ENCODE measurements at places on chromosomes 5 and 9.

DNA sequence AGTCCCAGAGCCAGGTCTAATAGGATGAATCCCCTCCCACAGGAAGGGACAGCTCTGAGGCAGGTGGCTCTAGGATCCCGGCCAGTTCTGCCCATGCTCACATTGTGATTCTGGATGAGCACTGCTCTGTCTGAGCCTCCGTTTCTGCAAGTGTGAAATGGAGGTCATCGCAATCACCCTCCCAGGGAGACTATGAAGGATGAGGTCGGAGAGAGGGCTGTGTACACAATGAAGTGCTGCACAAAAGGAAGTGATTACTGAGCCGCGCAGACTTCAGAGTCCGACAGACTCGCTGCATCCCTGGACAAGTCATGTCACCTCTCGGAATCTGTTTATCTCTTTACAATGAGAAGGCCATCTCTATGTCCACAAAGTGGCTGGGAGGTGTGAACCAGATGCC, 21.7 kb downstream of the LHX6 start:
- DNase-seq = no peak

GRCh38 chr5:151040211-151040747, 19.9 kb downstream of the GPX3 start:
- no peak for DNase-seq

DNA sequence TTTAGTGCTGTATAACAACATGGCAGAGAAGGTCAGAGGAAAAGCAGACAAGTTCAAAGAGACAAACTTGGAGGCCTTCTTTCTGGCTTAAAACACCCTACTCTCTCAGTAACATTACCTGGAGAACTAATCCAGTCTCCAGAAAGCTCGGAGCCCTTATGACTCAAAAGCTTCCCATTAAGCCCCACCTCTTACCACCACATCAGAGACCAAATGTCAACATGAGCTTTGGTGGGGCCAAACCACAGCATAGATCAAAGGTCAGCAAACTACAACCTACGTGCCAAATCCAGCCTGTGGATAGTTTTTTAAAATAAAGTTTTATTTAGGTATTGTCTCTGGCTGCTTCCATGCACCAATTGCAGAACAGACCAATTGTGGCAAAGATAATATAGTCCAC, 589.9 kb downstream of the DNAH5 start:
- DNase-seq = no peak

DNA sequence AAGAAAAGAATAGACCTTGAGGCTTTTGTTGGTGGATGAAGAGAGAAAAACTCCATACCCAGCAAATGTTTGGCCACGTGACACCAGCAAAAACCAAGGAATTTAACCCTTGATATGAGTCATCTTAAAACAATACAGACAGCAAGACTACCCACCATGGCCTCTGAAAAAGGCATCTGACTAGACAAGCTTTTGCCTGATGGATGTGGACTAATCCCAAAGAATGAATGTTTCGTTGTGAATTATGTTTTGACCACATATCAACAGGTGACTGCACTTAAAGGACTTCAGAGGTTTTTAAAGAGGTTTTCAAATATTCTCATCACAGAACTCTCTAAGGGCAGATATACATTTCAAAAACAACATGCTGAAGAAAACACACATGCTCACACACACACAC, 33.0 kb upstream of the SLC1A3 start:
- DNase-seq = no peak

- DNase-seq = peak; percentile 63
Observed at GRCh38 chr9:133184971-133185370, 21.3 kb upstream of the GBGT1 start.

DNA sequence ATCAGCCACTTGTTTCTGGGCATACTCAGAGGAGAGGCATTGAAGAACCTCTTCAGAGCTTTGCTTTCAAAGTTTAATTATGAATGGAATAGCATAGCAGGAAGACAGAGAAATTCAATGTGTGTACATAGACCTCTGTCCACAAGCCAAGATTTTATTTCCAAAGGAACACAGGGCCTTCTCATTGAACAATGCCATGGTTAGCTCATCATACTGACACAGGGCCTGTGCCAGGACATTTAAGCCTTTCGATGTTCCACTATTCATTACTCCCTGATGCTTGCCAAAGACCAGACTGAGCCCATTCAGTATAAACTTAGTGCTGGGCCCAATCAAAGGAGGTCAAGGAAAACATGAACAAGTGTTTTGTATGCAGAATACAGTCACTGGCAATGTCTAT, 280.8 kb downstream of the FBXL17 start:
- DNase-seq = no peak

- no peak for DNase-seq
Observed at GRCh38 chr9:114742947-114743346, 61.0 kb upstream of the TEX48 start.

DNA sequence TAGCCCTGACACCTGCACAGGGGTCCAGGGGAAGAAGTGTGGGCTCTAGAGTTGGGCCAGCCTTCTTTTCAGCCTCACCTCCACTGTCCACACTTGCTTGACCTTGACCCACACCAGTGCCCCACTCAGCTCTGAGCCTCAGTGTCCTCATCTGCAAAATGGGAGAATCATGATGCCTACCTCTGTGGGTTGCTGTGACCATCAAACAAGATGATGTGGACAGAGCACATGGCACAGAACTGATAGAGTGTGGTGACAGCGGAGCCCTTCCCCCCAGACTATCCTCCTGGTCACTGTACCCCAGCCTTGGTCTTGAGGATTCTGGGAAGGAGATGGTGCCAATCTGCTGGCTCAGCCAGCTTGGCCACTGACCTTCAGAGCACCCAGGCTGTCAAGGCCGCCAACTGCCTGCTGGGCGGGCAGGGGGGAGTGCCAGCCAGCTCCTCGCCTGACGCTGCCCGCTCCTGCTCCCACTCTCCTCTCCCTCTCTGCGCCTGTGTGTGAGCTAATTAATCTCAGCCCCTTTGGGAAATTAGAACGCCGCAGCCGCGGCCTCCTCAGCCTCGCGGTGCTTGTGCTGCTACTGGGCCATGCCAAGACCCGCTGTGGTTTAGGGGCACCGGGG, 16.7 kb downstream of the CXXC5 start:
- no peak for DNase-seq

GRCh38 chr9:136655536-136656182, 7.1 kb upstream of the EGFL7 start:
- DNase-seq = no peak

DNA sequence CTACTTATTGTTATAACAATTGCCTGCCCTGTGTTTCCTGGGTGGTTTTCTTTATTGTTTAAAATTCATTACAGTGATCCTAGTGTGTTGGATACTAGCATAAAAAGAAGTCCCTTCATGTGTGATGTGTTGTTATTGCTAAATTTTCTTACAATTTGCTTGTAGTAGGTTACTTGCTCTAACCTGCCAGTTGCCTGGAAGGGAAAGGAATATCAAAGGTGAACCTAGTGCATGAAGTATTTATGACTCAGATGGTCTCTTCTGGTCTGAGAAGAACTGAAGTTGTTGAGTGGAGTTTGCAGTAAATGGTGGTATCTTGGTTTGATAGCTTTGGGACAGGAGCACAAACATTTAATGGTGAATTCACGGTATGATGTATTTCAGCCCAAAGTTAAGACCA, 58.0 kb downstream of the SH3GL2 start:
- no peak for DNase-seq

GRCh38 chr5:951940-952596, 56.5 kb upstream of the NKD2 start:
- peak; percentile 7 for DNase-seq

DNA sequence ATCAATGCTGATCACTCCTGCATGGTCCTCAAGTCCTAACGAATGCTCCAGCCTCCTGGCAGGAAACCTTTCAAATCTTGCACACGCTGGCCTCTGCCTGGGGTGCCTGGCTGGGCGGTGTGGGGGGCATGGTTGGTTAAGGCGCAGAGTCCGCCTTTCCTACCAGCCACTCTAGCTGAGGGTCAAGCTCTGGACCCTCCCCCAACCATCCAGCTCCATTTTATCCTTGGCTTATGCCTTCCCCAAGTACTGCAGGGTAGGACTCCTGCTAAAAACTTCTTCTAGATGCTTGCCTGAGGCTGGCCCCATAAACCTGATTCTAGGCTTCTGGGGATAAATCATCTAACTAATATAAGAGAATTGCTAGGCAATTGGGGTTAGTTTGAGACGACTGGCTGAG, 808 bp upstream of the MVB12B start:
- DNase-seq = no peak

DNA sequence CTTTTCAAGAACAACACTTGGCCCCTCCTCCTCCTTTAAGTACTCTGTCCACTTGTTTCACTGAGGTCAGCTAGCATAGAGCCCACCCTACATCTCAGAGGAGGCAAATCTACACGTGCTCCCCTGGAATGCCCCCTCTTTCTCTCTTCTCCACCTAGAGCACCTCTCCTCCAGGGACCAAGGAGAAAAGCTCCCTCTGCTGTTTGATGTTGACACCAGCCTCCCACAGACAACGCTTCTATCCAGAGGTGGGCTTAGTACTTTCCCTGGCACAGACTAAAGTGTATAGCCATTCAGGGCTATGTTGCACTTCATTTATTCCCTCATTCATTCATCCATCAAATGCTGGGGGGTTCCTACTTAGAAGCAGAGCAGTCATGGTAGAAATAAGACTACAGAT, 68.2 kb upstream of the TAF1L start:
- no peak for DNase-seq

DNA sequence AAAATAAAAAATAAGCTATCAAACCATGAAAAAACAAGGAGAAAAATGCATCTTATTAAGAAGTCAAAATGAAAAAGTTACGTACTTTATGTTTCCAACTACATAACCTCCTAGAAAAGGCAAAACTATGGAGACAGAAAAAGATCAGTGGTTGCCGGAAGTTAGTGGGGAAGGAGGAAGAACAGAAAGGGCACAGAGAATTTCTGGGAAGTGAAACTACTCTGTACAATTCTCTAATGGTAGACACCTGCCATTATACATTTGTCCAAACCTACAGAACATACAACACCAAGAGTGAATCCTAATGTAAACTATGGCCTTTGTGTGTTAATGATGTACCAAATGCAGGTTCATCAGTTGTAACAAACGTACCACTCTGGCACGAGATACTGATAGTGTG, 25.3 kb downstream of the SMU1 start:
- no peak for DNase-seq

- DNase-seq = no peak
Observed at GRCh38 chr9:111657051-111657450, 4.4 kb upstream of the GNG10 start.

GRCh38 chr5:38396766-38397165, 138.4 kb downstream of the EGFLAM start:
- no peak for DNase-seq

- no peak for DNase-seq
Observed at GRCh38 chr9:1431461-1431860, 381.3 kb downstream of the DMRT2 start.

DNA sequence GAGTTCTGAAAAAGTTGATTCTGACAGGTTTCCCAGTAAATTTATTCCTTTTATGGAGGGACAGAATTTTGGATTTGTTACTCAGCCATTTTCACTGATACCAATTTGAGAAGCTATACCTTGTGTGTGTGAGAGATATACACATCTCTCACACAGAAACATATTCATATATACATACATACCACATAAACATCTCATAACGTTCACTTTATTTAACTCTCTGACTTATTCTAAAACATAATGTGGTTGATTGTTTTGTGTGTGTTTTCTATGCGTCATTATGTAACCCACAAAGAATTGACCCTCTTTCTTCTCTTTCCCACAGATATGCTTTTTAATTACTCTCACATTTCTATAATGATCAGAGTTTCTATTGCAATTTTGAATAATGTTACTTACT, 570.8 kb upstream of the TLE4 start:
- DNase-seq = no peak

DNA sequence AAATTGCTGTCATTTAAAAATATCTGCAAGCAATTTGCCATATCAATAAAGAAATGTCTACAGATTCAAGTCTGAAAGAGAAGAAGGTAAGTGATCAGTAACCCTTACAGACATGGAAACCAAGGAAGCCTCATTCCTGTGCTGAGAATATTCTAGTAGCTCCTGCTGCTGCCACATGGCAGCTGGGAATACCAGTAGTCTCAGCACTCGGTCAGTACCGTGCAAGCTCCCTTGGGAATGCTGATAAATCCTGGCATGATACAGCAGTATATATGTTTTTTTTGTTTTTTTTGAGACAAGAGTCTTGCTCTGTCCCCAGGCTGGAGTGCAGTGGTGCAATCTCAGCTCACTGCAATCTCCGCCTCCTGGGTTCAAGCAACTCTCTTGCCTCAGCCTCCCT, 27.9 kb downstream of the NANS start:
- no peak for DNase-seq

GRCh38 chr9:112369817-112370216, 10.1 kb upstream of the HSDL2 start:
- DNase-seq = no peak

GRCh38 chr5:65391591-65391990, 90.1 kb downstream of the ADAMTS6 start:
- DNase-seq = no peak

DNA sequence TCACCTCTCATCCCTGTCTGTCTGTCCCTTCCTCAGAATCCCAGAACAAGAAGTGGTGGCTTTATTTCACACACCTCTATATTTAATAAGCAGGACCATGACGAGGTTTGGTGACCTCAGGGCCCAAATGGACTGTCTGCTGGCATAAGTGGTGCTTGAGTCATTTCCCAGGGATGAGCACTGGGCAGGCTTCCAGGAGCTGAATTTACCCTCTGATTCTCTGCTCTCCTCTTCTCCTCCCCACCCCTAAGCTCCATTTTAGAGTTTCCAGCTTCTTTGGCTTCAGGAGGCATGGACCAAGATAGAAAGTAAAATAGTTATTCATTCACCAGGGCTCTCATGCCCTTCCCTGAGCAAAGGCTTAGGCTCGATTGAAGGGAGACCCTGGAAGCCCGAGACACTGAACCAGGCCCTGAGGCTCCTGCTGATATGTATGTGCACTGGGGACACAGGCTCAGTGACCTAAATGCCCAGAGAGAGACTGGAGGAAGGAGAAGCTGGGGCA, 69.1 kb downstream of the PPARGC1B start:
- no peak for DNase-seq

GRCh38 chr9:24608599-24608998, 62.9 kb upstream of the IZUMO3 start:
- DNase-seq = no peak

- no peak for DNase-seq
Observed at GRCh38 chr5:108472237-108472636, 90.3 kb upstream of the FBXL17 start.

DNA sequence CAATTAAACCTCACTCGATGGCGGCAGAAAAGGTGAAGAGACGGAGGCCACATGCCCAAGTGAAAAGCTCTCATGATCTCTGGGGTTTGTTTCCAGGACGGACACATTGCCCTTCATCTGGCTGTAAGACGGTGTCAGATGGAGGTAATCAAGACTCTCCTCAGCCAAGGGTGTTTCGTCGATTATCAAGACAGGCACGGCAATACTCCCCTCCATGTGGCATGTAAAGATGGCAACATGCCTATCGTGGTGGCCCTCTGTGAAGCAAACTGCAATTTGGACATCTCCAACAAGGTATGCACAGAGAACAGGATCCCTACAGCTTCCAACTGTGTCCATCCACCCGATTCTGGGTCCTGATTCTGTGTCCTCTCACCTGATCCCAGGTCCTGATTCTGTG, 74.5 kb upstream of the CTSL start:
- no peak for DNase-seq
